Colonic mucosa (tissue), 4 donors: ENCODE measurements at places on chromosomes 11 and 22.
A peak's percentile ranks its signal among the peaks of the same experiment; 100 is the strongest.

- H3K4me1 ChIP-seq, result no peaks in the 10 kb centered on the region
- no peaks in the 10 kb centered on the region for H3K36me3 ChIP-seq
- H3K27me3 ChIP-seq, result no peaks in the 10 kb centered on the region
Measured at GRCh38 chr11:34183848-34184391, 78.5 kb downstream of the NAT10 start.

- no peaks in the 10 kb centered on the region for H3K4me1 ChIP-seq
- H3K27ac ChIP-seq, result no peak overlapping the region
- H3K27me3 ChIP-seq, result no peaks in the 10 kb centered on the region
Measured at GRCh38 chr11:46661836-46662235, 38.6 kb downstream of the ARHGAP1 start.

DNA sequence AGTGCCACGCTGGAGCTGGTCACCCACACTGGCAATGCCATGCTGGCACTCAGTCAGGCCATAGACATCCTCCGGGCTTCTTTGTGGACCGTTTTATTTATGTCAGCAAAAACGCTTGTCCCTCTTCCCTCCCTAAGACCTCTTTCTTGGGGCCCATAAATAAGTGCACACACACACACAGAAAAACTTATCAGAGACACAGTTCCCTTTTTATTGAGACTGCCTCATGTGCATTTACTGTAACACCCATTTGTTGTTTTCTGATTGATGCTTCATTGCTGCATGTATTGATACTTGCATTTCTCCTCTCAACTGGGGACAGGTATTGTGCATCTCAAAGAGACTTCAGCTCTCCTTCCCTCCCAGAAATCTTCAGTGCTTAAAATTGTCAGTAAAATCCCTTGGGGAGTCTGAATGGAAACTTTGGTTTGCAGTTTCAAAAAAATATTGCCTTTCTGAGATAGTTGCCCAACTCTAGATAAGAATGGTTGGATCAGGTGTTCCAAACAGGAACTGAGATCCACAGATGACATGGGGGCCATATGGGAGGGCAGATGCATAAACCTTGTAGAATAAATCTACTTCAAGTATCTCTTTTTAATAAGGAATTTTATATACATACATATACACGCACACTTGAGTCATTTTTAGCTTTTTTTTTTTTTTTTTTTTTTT lies 50.9 kb downstream of the PPP2R1B start:
- H3K4me3 ChIP-seq, result no peak overlapping the region
- no peak for DNase-seq
- H3K27me3 ChIP-seq, result no peaks in the 10 kb centered on the region
- no peaks in the 10 kb centered on the region for H3K4me1 ChIP-seq
- H3K27ac ChIP-seq, result no peak overlapping the region

DNA sequence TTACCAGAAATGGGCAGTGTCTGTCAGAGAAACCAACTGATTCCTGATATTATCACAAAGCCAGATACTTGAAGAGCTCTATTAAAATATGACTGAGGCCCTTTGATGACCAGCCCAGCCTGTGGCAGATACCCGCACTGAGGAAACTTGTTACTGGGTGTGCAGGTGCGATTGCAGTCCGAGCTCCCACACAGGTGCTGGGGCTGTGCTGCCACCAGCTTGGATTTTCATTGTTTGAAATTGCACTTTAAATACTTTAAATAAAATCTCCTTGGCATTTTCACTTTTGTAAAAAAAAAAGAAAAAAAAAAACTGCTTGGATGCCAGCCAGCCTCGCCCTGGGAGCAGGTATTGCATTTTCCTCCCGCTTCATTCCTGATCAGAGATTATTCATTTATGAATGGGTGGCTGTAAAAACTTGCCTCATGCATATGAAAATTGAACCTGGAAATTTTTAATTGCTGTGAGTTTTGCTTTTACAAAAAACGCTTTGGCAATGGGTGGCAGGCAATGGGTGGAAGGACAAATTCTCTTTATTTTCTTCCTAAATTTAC lies 21.2 kb downstream of the EHF start:
- peak overlapping the region; percentile 13 for H3K4me3 ChIP-seq
- peak overlapping the region; percentile 83 for H3K27ac ChIP-seq
- no peaks in the 10 kb centered on the region for H3K4me1 ChIP-seq

- no peaks in the 10 kb centered on the region for H3K36me3 ChIP-seq
- no peak overlapping the region for H3K4me3 ChIP-seq
- no peaks in the 10 kb centered on the region for H3K4me1 ChIP-seq
- H3K27ac ChIP-seq, result no peak overlapping the region
Measured at GRCh38 chr11:122422682-122423081, 232.8 kb upstream of the UBASH3B start.
